ENCODE measurements at places on chromosomes 13 and 19. TPM values are rescaled to one million over a fixed set of nuclear protein-coding genes. Genes with fewer than 3 reads are reported as not detected.

The MEF2B gene
- 0.26 TPM for total RNA-seq

DNA sequence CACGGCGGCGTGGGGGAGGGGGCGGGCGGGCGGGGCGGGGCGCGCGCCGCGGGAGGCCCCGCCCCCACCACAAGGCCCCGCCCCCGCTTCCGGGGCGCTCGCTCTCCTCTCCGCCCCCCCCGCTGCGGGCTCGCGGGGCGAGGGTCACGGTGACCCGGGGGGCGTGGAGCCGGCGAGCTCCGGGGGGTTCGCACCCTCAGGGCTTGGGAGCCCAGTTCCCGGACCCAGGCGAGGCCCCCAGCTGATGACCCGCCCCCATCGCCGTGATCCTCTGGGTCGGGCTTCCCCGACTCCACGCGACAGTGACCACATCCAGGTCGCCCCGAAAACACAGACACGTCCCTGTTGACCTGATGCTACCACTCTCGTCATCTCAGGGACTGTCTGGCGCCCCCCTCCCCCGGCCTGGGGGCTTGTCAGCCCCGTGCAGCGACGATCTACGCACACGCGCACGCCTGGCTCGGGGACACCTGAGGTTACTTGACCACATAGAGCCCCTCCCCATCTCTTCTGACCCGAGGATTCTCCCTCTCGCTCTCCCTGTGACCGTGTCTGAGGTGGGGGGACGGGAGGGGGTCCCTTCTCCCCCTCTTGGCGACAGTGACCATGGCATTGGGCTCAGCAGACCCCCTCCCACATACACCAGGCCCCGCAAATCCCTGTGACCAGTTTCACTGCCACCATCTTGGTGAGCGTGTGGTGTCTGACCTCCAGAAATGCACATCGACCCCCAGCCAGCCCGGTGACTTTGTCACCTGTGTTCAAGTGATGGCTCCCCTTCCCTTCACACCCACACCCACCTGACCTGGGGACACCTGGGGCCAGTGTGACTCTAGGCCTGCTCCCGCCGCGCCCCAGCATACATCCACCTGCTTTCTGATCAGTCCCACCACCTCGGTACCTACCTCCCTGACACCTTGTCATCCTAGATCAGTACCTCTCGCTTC lies 670 bp downstream of the MAP2K7 start:
- no peak for DNase-seq

- DNase-seq: no peak
These were observed 10.9 kb downstream of the APOC1 start for GRCh38 chr19:44925114-44925891.

GRCh38 chr19:30896554-30896953 lies 452.7 kb downstream of the TSHZ3 start:
- DNase-seq: no peak

- no peak for DNase-seq
These were observed 870.8 kb upstream of the SPRY2 start for GRCh38 chr13:81211713-81212112.

GRCh38 chr19:41816761-41817160 lies 20.4 kb downstream of the CEACAM3 start:
- DNase-seq: no peak

The DCLK1 gene
- under 0.01 TPM for total RNA-seq

- no peak for DNase-seq
These were observed 2.1 kb upstream of the TDRD12 start for GRCh38 chr19:32717496-32717895.

DNA sequence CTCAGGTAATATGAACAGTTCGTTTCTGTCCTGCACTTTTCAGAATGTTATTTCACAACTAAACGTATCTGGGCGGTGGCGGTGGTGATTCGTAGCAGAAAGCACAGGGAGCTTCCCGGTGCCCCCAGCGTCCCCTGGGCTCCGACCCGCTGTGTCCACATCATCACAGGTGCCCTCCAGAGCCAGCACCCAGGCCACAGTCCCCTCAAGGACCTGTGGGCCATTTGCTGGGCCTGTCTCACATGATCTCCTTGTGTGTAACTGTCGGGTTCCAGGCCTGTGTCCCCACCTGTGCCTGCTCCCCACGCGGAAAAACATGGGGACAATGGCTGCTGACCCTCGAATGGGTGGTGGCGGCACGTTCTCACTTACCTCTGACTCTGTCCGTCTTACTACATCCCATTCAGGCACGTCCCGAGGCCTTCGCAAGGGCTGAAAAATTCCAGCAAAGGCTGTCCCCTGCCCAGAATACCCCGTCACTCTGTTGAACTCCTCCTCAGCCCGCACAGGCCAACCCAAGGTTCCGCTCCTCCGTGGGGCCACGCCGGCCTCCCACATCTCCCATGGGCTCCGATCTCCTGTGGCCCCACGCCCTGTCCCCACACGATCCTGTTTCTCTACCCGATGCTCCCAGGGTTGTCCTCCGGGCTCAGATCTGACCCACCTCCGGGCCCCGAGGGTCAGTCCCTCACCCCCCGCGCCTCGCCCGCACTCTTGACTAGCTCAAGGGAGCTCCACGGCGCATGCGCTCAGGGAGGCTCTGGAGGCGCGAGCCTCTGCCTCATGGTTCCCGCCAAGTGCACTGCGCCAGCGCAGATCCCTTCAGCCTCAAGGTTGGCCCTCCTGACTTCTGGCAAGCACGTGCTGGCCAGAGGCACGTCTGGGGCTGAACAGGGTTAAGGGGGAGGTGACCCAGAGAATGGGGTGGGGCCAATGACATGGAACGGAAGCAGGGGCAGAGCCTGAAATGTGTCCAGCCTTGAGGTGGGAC lies 21.2 kb downstream of the DEDD2 start:
- DNase-seq: no peak

DNA sequence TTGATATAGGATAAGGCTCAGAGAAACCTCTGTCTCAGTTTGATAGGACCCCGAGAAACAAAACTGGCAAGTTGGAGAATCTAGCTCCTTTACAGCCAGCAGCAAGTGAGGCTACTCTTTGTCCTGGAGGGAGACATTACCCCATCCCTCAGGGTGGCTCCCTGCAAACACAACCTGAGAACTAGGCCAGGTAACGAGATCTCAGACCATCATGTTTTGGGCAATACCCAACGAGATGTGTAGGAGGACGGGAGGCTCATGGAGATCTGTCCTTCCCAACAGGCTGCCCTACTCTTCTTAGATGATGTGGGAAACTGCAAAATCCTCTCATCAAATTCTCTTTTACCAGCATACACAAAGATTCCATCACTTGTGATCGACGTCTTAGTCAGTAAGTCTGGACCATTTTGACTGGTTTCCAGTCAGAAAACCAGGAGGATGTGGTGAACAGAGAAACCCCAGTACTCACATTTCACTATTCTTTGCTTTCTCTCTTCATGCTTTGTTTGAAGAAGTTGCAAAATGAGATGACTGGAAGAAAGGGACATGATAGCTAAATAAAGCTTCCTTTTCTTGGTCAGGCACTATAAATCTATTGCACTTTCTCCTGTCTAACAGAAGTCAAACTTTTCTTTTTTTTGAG lies 6.0 kb upstream of the CTU1 start:
- DNase-seq: no peak

GRCh38 chr19:7986321-7987113 lies 18.9 kb downstream of the ELAVL1 start:
- peak; percentile 83 for DNase-seq

GRCh38 chr19:35315883-35316282 lies 13.1 kb upstream of the CD22 start:
- no peak for DNase-seq

The ACP7 gene
- 0.77 TPM for total RNA-seq

The APOE gene
- 19.2 TPM for total RNA-seq

- DNase-seq: peak; percentile 81
These were observed 816 bp downstream of the SPRED3 start for GRCh38 chr19:38389101-38389925.

DNA sequence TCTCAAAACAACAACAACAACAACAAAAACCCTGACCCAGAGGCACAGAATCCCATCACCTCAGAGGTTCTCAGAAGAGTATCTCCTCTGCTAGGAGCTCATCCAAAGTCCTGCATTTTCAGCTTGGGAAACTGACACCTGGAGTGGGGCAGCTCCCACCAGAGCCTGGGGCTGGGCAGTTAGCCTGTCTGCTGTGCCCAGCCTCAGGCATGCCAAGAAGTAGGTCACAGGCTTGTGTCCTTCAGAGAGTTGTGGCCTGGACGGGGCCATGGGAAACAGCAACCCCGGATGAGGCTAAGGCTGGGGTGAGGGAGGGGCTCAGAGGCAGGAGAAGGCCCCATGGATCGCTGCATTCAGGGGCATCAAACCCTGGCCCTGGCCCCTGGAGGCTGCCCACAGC lies 2.1 kb downstream of the NDUFS7 start:
- DNase-seq: no peak

DNA sequence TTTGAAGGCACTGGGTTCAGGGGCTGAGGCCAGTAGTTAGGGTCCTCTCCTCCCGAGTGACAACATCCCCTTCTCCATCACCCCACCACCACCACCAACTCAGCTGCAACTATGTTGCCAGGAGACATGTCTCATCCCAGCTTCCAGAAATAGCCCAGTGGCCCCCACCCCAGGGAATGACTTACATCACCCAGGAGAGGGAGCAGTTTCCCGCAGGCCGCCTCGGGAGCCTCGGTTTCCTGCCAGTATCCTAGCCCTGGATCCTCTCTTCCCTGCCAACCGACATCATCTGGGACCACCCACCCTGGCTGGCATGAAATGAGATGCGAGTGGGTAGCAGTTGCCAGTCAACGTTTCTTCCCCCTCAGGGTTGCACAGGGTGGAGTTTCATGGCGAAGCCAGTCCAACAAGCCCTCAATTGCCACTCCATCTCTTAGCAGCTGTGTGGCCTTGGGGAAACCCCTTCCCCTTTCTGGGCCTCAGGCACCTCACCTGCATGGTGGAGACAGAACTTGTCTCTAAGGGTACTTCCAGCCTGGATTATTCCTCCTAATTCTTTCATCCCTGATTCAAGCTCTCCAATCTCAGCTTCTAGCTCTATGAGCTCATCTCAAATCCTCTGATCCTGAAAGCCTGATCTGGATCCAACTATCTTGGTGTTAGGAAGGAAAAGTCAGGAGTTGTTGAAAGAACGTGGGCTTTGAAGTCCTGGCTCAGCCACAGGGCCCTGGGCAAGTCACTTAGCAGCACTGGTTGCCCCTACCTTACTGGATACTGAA lies 3.9 kb upstream of the GSK3A start:
- DNase-seq: peak; percentile 64

The ZNF724 gene
- total RNA-seq: 1.9 TPM

- no peak for DNase-seq
These were observed 3.3 kb downstream of the LMO7 start for GRCh38 chr13:75639454-75639853.

The TMEM150B gene
- total RNA-seq: not detected

DNA sequence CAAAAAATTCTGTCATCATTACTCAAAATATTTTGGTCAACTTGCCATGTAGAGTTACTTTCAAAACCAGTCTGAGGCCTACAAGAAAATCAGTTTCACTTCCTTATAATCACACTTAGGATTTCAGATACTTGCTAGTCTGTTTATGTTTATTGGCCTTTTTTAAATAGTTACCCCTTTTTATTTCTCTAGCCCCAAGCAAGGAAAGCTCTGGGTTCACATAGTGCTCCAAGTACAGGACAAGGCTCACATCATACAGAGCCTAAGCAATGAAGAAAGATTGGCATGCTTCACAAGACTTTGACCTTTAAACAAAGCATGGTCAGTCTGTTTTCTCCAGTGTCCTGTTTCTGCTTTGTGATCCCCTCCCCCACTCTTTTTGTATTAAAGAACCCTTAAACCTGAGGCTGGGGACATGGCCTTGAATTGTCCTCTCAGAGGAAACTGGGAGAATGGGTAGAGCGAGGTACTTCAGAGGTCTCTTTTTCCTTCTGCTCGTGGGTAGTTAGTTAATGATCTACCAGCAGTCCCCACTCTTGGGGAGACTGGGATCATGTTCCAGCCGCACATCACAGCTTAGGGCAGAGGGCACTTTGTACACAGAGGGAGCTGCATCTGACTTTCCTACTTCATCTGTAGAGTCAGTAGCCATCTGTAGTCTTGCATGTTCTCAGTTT lies 30.7 kb downstream of the CEACAM1 start:
- DNase-seq: no peak

DNA sequence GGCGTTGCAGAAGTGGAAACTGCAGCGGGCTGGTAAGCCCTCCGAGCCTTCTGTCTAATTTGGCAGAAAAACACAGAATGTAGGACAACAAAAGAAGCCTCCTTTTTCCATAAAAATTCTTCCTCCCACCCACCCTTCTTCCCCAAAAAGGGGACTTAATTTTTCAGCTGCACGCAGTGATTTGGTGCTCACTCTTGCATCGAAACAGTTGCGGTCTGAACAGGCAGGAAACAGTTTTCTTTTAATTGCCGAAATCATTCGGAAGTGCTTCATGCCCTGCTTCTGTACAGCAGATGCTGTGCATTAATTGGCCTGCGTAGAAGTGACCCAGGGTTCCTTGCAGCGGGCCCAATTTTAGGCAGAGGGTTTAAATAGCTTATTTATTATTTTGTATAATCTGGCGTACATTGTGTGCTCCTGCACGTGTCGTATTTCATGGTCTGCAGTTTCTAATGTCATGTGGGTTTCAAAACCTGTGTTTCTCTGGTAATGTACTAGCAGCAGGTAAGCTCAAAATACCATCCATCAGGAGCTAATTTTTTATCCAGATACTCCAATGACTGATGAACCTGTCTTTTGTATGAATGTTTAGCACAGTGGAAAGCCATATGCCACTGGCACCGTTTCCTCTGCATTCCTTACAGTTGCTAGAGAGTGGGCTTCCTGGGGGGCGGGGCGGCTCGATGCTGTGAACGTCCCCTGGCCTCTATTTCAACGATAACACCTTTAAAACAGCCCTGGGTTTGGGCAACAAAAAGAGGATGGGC lies 66.6 kb downstream of the GGACT start:
- no peak for DNase-seq
